ENCODE measurements at places on chromosomes 2 and 18. TPM values are rescaled to one million over a fixed set of nuclear protein-coding genes. Genes with fewer than 3 reads are reported as not detected.

The CD28 gene
- 52.2 TPM for polyA plus RNA-seq

The FBXO36 gene
- polyA plus RNA-seq = 1.2 TPM

The EMX1 gene
- not detected for polyA plus RNA-seq

The COLEC11 gene
- 0.46 TPM for polyA plus RNA-seq

DNA sequence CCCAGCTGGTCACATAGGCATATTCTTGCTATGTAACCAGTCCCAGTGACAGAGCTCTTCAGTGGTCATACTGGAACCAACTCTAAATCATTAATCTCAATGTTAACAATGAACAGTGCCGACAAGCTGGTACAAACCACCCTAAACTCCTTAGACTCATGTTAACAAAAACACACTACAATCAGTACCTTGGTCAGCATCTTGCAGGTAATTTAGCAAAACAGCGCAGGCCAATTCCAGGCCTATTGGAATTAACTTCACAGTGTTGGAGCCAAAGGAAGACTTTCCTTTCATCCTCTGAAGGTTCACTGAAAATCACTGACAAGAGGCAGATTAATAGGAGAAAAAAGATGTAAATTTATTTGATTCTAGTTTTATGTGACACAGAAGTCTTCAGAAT is 396.4 kb downstream of the PIK3C3 start:
- no peak overlapping the region for H3K4me3 ChIP-seq
- H3K36me3 ChIP-seq = no peaks in the 10 kb centered on the region
- no peaks in the 10 kb centered on the region for H3K27me3 ChIP-seq

GRCh38 chr2:189285349-189285748 is 105.8 kb upstream of the COL5A2 start:
- H3K4me1 ChIP-seq = no peaks in the 10 kb centered on the region
- no peaks in the 10 kb centered on the region for H3K36me3 ChIP-seq
- H3K4me3 ChIP-seq = no peak overlapping the region
- no peak for DNase-seq

GRCh38 chr2:101781326-101781725 is 83.8 kb downstream of the MAP4K4 start:
- H3K36me3 ChIP-seq = no peaks in the 10 kb centered on the region
- peaks cover 65% of the 10 kb centered on the region for H3K4me1 ChIP-seq
- no peaks in the 10 kb centered on the region for H3K27me3 ChIP-seq
- DNase-seq = no peak

- no peak overlapping the region for H3K4me3 ChIP-seq
- peaks cover 7% of the 10 kb centered on the region for H3K27me3 ChIP-seq
- H3K36me3 ChIP-seq = no peaks in the 10 kb centered on the region
- no peaks in the 10 kb centered on the region for H3K4me1 ChIP-seq
These were observed 1.9 kb downstream of the CNGA3 start for GRCh38 chr2:98348066-98348561.

- DNase-seq = no peak
- no peak overlapping the region for H3K27ac ChIP-seq
- no peaks in the 10 kb centered on the region for H3K27me3 ChIP-seq
- H3K4me3 ChIP-seq = no peak overlapping the region
- H3K4me1 ChIP-seq = peaks cover 5% of the 10 kb centered on the region
These were observed 47.2 kb downstream of the SMAD4 start for GRCh38 chr18:51077217-51077616.

Data from naive thymus-derived CD4-positive, alpha-beta T cell (primary cell).